ENCODE measurements at places on chromosomes 12 and 14.

GRCh38 chr14:34583525-34583924 lies 44.0 kb upstream of the EAPP start:
- no peak for DNase-seq

DNA sequence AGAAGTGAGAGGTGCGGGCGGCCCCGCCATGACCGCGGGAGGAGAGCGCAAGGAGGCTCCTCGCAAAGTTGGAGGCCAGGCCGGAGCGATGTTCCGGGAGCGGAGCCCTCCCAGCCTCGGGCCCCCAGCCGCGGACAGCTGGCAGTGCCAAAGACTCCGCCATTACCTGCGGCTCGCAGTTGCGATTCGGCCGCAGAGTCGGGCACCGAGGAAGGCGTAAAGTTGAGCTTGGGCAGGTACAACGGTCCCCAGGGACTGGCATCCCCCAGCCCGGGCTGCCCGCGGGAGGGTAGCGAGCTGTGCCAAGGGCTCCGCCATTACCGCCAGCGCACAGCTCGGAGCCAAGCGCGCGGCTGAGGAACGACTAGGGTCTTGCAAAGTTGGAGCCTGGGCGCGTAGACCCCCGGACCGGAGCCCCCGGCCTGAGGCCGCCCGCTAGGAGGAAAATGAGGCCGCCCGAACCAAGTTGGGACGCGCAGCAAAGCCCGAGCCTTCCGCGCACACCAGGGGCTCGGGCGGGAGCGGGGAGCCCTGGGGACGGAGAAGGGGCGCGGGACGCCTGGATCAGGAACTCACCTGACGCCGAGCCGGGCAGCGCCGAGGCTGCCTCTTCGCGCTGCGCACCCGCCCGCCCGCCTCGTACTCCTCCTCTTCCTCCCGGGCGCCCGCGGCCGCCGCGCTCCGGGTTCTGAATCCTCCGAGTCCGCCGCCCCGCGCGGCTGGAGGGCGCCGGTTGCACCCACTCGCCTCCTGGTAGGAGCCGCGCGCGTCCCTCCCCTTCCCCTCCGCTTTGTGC lies 677 bp downstream of the NOS1 start:
- no peak for DNase-seq

DNA sequence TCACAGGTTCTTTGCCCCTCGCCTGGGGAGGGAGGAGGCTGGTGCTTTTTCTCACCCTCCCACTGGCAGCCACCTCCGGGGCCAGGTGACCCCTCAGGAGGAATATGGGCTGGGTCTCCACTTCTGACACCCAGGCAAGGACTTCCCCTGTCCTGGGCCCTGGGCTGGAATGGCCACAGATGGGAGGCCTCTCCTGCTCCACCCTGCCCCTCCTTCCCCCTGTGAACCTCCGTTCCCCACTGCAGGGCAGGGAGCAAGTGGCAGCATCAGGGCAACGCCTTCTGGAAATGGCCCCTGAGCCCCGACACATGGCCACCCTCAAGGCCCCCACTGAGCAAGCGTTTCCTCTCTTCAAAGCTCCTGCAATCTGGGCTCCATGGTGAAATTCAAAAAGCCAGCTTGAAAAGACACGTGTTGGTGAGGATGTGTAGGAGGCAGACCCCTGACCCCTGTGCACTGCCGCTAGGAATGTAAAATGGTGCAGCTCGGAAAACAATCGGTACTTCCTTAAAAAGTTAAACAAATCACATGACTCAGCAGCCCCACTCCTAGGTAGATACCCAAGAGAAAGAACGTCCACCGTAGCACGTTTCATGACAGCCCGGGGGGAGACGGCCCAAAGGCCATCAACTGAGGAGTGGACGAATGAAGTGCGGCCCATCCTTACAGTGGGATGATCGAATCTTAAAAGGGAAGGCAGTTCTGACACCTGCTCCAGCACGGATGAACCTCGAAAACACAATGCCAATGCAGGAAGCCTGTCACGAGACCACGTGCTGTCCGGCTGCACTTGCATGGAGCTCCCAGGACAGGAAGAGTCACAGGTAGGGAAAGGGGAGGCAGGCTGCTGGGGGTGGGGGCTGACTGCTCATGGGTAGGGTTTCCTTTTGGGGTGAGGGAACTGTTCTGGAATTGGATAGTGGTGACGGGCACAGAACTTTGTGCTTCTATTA lies 11.5 kb downstream of the XRCC3 start:
- DNase-seq: no peak

- DNase-seq: no peak
Observed at GRCh38 chr14:36659822-36660735, 1.6 kb upstream of the PAX9 start.

- no peak for DNase-seq
Observed at GRCh38 chr14:24674204-24674970, 40.4 kb upstream of the GZMB start.

GRCh38 chr12:14681190-14681589 lies 15.2 kb downstream of the GUCY2C start:
- no peak for DNase-seq

GRCh38 chr14:70814466-70814865 lies 5.2 kb upstream of the MAP3K9 start:
- DNase-seq: no peak

DNA sequence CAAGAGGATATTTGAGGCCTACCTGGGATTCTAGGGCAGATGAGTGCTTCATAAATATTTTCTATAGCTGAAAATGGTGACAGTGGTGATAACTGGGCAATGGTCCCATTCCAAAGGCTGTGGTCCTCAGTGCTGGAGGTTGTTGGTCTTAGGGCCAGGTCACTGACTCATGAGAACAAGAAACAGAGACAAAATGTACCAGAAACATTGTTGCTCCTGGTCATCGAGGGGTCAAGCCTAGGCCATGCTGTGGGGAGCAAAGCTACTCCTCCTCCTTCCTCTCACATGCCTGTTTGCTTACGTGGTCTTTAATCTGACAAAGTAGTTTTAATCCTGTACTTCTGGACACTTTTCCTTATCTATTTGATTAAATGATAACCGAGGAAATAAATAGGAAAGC lies 33.8 kb downstream of the ERG28 start:
- no peak for DNase-seq

Measured in substantia nigra (tissue), 51 donors.